ENCODE measurements at places on chromosomes 13 and 19.

GRCh38 chr19:32450217-32450616 lies 44.6 kb downstream of the DPY19L3 start:
- DNase-seq = no peak

DNA sequence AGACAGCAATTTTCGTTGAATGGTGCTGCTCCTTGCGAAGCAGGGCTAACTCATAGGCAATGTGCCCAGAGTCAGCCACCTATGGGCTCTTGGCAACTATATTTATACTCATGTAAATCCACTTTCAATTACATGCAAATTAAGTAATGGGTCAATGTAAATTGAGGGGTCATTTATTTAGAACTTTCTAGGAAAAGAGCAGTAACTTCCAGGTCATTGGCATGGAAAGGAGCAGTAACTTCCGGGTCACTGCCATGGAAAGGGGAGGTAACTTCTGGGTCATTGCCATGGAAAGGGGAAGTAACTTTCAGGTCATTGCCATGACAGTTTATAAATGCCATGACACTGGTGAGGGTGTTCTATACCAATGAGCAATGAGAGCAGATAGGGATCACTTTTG lies 11.6 kb downstream of the KLK4 start:
- no peak for DNase-seq

- no peak for DNase-seq
Observed at GRCh38 chr19:34497112-34497805, 15.7 kb downstream of the WTIP start.

GRCh38 chr19:31290931-31291590 lies 58.2 kb downstream of the TSHZ3 start:
- no peak for DNase-seq

- peak; percentile 51 for DNase-seq
Observed at GRCh38 chr19:12669270-12670158, 2.9 kb downstream of the WDR83 start.

- DNase-seq = no peak
Observed at GRCh38 chr13:42047561-42048341, 697 bp upstream of the DGKH start.

DNA sequence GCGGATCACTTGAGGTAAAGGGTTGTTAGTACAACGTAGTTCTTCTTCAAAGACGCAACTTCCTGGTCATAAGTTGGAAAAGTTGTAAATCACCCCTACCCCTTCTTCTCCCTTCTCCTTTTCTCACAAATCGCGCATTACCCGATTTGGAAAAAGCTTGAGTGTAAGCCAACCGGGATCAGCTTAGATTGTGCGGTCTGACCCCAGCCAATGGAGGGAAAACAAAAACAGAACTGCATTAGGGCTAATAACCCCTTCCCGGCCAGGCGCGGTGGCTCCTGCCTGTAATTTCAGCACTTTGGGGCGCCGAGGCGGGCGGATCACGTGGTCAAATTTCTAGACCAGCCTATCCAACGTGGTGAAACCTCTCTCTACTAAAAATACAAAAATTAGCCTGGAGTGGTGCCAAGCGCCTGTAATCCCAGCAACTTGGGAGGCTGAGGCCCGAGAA lies 806 bp downstream of the ZNF90 start:
- DNase-seq = no peak

- DNase-seq = peak; percentile 3
Observed at GRCh38 chr13:99796175-99796819, 175.3 kb downstream of the ZIC5 start.

DNA sequence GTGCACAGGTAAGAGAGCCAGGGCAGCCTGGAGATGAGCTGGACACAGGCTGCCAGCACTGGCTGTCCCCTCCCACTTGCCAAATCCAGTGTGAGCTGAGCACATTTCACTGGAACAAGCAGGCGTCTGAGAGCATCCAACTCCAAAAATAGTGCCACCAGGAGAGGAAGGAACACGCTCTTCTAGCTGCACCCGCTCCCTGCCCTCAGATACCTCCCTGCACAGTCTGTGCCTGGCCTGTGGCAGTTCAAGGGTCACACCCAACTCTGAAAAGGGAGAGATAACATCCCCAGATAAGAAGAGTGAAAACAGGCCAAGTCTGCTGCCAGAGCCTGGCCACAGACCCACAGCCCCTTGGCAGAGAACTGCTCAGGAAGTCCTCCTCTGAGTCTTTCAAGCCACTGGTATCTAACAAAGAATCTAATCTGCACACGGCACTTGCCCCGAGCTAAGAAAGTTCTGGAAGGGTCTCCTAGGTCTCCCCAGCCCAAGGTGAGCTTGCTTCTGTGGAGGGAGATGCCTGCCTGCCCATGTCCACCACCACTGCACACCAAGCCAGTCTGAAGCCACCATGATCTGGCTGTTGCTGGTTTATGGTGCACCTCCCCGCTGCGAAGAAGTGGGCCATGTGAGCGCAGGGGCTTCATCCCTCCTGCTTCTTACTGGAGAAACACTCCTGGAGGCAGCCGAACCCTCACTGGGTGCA lies 14.7 kb downstream of the ELL start:
- no peak for DNase-seq

DNA sequence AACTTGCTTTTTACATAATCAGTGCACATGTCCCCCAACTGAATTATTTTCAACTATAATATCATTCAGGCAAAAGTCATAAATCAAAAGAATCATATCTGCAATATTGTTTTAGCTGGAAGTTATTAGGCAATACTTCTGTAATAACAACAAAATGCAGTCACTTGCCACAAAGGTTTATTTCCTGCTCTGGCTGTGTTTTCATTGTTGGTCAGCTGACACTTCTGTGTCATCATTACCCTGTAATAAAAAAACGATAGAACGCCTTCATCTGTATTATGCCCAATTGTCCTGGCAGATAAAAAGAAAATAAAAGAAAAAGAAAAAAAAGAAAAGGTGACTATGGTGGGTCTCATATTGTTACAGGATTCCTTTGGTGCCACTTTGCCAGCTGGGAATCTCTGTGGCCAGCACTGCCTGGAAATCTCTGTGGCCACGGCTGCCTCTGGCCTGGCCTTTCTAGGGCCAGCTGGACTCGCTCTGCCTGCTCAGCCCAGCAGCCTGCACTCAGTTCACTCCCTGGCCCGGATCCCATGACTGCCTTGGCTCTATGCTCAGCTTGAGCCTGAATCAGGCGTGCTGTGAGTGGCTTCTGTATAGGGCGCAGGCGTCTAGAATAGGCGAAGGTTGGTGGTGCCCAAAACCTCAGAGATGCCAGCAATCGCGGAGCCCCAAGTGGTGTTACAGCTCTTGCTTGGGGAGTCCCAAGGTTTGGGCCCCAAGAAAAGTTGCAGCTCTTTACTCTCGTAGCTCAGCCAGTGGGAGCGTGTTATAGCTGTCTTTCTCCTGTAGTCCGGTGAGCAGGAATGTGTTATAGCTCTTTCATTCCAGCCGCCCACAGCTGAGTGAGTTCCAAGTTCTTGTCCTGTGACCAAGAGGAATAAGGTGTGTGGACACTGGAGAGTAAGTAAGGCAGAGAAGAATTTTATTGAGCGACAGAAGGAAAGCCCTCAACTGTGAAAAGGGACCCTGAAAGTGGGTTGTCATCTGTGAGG lies 1227.1 kb downstream of the SLITRK1 start:
- DNase-seq = no peak

DNA sequence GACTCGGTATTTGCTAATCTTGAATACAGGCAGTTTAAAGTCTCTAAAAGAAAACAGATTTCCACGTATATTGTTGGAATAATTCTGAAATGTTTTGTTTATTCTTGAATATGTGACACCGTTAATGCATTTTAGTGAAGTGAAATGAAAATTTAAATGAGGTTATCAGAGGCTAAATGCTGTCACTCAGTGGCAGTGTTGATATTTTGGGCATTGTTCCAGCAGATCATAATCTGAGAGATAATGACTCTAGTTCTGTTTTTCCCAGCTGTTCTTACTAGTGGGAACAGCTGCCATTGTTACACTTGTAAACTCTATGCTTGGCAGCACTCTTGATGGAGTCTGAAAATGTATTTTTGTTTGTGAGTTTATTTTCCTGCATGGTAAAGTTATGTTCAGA lies 365.6 kb upstream of the SLC10A2 start:
- no peak for DNase-seq

DNA sequence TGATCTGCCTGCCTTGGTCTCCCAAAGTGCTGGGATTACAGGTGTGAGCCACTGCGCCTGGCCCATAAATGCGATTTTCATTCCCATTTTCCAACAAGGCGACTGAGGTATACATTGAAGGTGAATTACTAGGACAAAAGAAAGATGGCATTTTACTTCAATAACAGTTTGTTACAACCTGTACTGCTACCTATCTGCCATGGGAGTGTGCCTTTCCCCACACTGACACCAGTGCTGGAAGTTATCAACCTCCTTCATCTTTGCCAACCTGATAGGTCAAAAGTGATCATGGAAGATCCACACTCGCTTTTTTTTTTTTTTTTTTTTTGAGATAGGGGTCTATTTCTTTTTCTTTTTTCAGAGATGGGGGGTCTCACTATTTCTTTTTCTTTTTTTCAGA lies 11.0 kb downstream of the CRX start:
- no peak for DNase-seq

- no peak for DNase-seq
Observed at GRCh38 chr19:53586277-53586691, 45.5 kb upstream of the DPRX start.

DNA sequence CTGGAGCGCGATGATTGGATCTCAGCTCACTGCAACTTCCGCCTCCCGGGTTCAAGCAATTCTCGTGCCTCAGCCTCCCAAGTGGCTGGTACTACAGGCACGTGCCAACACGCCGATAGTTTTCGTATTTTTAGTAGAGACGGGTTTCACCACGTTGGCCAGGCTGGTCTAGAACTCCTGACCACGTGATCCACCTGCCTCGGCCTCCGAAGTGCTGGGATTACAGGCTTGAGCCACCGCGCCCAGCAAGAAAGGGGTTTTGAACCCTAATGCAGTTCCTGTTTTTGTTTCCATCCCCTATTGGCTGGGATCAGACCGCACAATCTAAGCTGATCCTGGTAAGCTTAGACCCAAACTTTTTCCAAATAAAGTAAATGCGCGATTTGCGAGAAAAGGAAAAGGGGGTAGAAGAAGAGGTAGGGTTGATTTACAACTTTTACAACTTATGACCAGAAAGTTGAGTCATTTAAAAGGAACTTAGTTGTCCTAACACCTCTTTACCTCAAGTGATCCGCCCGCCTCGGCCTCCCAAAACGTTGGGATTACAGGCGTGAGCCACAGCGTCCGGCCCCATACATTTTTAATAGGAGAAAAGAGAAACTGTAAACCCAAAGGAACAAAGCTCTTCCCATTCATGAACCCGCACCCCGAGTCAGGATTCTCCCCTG lies 764 bp downstream of the ZNF626 start:
- DNase-seq = peak; percentile 12

- no peak for DNase-seq
Observed at GRCh38 chr19:5107432-5108122, 138.7 kb downstream of the KDM4B start.

GRCh38 chr19:34540811-34541557 lies 59.4 kb downstream of the WTIP start:
- DNase-seq = no peak

- peak; percentile 87 for DNase-seq
Observed at GRCh38 chr19:45478454-45479238, 10.8 kb downstream of the FOSB start.

- DNase-seq = peak; percentile 21
Observed at GRCh38 chr13:114067381-114067885, 65.0 kb downstream of the RASA3 start.

DNA sequence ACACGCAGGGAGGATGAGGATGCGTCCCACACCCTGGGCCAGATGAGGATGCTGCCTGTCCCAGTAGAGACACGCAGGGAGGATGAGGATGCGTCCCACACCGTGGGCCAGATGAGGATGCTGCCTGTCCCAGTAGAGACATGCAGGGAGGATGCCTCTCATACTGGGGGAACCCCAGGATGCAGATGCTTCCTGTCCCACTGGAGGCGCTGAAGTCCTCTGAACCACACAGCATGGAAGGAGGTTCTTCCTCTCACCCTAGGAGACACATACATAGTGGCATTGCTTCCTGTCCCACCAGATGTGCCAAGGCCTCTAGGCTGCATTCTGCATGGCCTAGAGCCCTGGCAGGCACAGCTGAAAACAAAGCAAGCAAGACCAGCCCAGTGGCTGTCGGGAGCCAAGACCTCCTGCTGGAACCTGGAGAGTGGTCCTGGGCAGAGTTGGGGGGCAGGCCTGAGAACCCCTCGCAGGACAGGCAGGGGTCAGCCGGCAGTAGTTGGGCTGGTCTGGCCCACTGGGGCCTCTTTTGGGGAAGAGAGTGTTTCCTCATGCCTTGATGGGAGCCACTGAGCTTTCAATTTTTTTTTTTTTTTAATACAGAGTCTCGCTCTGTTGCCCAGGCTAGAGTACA lies 4.3 kb downstream of the HPN start:
- DNase-seq = no peak

- DNase-seq = no peak
Observed at GRCh38 chr13:27000686-27001085, 170.9 kb downstream of the USP12 start.

- DNase-seq = no peak
Observed at GRCh38 chr19:911197-912033, 1.6 kb downstream of the R3HDM4 start.

GRCh38 chr19:17775245-17775927 lies 19.6 kb upstream of the B3GNT3 start:
- DNase-seq = no peak

- no peak for DNase-seq
Observed at GRCh38 chr13:79621902-79622301, 140.9 kb downstream of the NDFIP2 start.

DNA sequence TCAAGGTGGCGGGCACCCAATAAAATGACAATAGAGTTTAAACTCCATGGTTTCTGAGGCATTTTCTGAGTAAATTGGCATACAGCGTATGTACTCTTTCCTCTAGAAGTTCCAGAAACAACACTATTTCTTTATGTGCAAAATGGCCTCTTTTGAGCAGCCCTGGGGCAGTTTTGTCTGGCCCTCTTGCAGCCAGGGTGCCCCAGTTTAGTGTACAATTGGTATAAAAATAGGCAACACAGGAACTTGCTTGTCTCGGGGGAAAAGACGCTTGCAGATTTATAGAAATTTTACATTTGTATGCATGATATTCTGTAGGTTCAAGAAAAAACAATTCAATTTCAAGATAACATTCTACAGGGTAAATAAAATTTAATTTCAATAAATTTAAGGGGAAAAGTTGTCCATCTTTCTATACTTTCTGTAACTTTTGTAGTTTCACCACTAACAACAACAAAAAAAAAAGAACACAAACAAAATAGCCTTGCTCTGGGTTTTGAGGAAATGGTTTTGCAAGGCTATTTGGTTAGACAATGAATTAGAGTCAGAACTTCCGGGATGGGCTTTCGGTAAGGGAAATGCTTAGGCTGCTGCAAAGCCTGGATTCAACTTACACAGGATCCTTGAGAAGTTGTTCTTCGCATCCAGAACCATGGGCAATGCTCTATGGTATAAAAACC lies 45.3 kb downstream of the LRCH1 start:
- no peak for DNase-seq

DNA sequence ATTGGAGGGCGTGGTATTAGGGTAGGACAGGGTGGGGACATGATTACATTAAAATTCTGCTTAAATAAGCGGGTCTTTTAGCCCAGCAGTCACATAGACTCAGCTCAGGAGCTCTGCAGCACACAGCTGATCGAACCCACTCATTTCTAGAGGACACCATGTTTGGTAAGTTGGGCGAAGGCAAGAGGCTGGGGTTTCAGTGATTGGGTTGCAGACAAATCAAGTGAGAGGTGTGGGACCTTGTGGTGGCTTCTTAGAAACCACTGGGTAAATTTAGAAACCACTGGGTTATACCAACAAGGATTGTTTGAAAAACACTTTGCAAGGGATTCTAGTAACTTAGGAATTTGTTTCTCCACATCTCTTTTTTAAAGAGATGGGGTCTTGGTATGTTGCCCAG lies at the start of gene LEUTX:
LEUTX (plus strand) TSS at position 92 of the 400 bp plus-strand sequence; CDS start at position 159, 67 bp downstream.
- no peak for DNase-seq

Data from stimulated activated CD4-positive, alpha-beta T cell treated with anti-CD3 and anti-CD28 coated beads, TNF-alpha, amount 100 ng/mL, for 48 hours (primary cell).